ENCODE measurements at places on chromosomes 5 and 9. TPM values are rescaled to one million over a fixed set of nuclear protein-coding genes. Genes with fewer than 3 reads are reported as not detected.

The RNF180 gene
- 3.4 TPM for polyA plus RNA-seq

The SLC2A6 gene
- polyA plus RNA-seq: 2.6 TPM

The GRXCR2 gene
- polyA plus RNA-seq: not detected

The PPP2R2B gene
- 0.31 TPM for polyA plus RNA-seq

The LIFR gene
- polyA plus RNA-seq: 23.7 TPM

The EPB41L4A gene
- polyA plus RNA-seq: 9.0 TPM

The NUTM2F gene
- not detected for polyA plus RNA-seq

The CER1 gene
- not detected for polyA plus RNA-seq

The CTNND2 gene
- polyA plus RNA-seq: 0.11 TPM
